NCI-H460 (cell line): ENCODE measurements at places on chromosomes 3 and 15. TPM values are rescaled to one million over a fixed set of nuclear protein-coding genes. Genes with fewer than 3 reads are reported as not detected.

CTXN2 gene
- not detected in 2 replicates for total RNA-seq

P3H2 gene
- total RNA-seq = 320 and 335 TPM in 2 replicates

ZNF502 gene
- total RNA-seq = not detected in 2 replicates

GASK1A gene
- not detected in 2 replicates for total RNA-seq

RASL12 gene
- total RNA-seq = 0.07 TPM in 1 of 2 replicates, not detected in the other

UBAP1L gene
- 0.75 and 1.1 TPM in 2 replicates for total RNA-seq

TF gene
- under 0.01 TPM in 1 of 2 replicates, not detected in the other for total RNA-seq

PPP4R2 gene
- 45.4 and 48.6 TPM in 2 replicates for total RNA-seq

CSPG5 gene
- 0.17 and 0.26 TPM in 2 replicates for total RNA-seq

SEMA4B gene
- 14.4 and 15.8 TPM in 2 replicates for total RNA-seq

NAA80 gene
- 7.2 and 7.6 TPM in 2 replicates for total RNA-seq

SEMA3B gene
- total RNA-seq = 4.9 and 6.1 TPM in 2 replicates

DNA sequence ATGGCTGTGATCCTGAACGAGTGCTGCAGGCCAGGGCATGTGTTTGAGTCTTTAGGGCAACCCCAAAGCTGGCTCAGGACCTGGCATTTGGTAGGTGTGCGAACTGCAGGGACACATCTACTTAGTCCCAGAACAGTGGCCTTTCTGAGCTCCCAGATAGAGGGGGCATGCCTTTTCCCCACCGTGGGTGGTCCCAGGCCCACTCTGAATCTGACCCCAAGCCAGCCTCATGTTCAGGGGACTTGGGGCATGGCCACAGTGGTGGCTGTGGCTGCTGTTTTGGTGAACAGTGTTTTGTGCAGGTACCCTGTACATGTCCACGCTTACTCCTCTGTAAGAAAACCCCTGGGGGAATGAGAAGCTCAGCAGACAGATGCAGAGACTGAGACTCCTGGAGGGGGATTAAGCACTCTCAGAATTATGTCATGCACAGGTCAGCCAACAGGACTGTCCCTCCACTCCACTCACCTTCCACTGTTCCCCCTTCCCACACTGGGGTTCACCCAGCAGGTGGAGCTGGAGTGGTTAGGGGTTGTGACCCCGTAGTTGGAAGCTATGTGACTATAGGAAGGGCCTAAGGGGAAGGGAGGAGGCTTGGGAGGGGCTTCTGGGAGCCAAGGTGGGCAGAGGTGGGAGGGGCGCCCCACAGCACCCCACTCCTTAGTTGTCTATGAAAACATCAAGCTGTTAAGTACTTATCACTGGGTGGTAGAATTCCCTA lies 16.4 kb downstream of the ESYT3 start:
- DNase-seq = no peak

GRCh38 chr15:32982001-32982400 lies 212.5 kb downstream of the FMN1 start:
- DNase-seq = no peak

- no peak for DNase-seq
Observed at GRCh38 chr3:190119461-190120268, 1.0 kb downstream of the P3H2 start.

DNA sequence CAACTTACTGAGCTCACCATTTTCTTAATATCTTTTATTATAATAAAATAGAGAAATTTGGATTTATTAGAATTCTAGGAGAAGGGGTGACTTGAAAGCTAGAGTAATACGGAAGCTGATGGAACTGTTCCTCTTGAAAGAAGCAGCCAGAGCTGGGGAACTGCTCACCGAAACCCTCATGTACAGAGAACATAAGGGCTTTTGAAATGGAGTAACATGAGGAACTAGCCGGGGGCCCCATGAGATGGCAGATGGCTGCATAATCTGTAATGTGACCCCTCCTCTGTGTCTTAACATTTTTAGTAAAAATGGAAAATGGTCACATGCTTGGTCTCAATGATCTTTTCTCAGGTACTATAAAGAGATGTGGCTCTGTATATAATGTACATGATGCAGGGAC lies 15.7 kb upstream of the DYNC1LI1 start:
- no peak for DNase-seq

GRCh38 chr15:43118829-43119228 lies 13.0 kb upstream of the UBR1 start:
- no peak for DNase-seq

DNA sequence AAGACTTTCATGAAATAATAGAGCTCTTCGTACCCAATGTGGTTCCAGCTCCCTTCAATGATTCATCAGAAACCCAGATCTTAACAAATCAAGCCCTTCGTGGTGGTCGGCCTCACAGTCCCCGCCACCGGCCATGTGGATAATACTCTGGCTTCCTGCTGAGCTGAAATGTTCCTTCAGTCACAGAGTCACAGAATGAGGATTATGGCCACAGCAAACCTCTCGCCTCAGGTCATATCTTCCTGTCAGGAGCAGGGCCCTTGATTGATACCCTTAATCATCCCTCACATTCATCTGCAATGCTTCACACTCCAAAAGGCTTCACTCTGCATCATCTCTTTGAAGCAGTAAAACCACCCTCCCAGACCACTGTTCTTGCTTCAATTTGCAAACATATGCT lies 452.6 kb downstream of the OCA2 start:
- no peak for DNase-seq

DNA sequence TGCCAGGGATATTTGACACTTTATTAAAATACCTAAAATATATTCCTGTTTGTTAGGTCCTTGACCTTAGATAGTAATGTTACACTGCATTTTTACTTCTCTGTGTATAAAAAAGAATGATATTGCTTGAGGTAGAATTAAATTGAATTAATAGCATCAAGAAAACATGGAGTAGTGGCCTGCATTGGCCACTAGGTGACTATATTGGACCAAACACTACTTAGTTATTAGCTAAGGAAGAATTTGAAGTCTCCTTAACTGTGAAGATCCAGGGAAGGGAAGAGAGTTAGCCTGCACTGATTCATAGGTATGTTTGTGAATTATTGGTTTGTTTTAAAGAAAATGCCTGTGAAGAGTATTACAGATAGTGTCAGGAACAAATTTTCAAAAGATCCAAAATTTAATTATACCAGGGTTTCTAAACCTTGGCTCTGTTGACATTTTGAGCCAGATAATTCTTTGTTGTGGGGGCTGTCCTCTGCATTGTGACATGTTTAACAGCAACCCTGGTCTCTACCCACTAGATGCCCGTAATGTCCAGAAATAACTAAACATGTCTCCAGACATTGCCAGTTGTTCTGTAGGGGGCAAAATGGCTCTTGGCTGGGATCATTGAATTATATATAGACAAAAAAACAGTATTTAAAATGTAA lies 103.6 kb upstream of the THSD4 start:
- DNase-seq = peak; percentile 37

- no peak for DNase-seq
Observed at GRCh38 chr3:134590766-134591165, 60.1 kb downstream of the KY start.

- no peak for DNase-seq
Observed at GRCh38 chr3:9280451-9281219, 31.2 kb upstream of the SRGAP3 start.

GRCh38 chr3:72810063-72810462 lies 38.2 kb downstream of the SHQ1 start:
- no peak for DNase-seq

GRCh38 chr15:77753281-77753873 lies 120.7 kb upstream of the LINGO1 start:
- DNase-seq = no peak

DNA sequence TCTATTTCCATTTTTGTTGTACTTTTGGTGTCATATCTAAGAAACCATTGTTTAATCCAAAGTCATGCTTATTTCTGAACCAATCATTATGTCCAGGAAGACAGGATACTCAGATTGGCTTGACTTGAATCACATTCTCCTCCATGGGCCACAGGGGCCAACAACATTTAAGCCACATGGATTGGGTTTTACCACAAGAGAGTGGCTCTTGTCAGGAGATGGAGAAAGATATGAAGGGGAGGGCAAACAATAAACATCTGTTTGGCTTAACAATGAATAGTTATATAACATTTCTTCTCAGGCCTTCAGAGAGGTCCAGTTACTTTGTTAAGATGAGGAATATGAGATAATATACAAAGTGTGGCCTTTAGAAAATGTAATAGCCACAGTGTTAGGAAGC lies 44.6 kb downstream of the GXYLT2 start:
- no peak for DNase-seq

GRCh38 chr15:74783072-74783807 lies 1.4 kb downstream of the CSK start:
- DNase-seq = no peak

DNA sequence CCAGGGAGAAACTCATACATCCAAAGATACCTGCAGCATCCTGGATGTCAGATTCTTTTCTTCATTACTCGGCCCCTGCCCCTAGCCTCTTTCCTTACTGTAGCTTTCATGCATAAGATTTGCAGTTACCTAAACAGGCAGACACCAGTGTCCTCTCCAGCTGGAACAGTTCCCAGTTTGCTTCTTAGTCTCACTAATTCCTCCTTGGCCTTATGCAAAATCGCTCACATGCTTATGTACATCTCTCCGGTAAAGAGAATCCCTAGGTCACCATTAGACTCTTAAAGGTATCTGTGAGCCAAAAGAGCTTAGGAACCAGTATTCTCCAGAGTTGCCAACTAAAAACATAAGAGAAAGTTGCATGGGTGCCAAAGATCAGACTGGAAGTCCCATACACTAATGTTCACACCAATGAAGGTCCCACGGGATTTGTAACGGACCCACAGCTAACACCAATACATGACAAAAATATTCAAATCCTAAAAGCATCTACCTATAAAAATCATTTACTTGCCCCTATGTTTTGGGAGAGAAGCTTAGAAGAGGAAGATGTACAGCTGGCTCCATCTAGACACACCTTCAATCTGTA lies 66.6 kb downstream of the CBLB start:
- DNase-seq = no peak

DNA sequence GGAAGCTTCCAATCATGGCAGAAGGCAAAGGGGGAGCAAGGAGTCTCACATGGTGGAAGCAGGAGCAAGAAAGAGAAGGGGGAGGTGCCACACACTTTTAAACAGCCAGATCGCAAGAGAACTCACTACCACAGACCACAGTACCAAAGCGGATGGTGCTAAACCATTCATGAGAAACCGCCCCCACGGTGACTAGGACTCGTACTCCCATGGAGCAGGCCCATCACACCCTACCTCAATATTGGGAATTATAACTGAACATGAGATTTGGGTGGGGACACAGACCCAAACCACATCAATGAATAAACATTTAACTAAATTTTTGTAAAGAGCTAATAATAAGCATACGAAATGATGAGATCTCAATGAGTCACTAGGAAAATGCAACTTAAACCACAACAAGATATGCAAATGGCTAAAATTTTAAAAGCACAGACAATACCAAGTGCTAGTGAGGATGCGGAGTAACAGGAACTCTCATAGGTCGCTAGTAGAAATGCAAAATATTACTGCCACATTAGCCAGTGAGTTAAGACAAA lies 10.0 kb downstream of the MRPS25 start:
- DNase-seq = no peak

GRCh38 chr3:63309768-63310167 lies 31.7 kb downstream of the SYNPR start:
- DNase-seq = no peak

DNA sequence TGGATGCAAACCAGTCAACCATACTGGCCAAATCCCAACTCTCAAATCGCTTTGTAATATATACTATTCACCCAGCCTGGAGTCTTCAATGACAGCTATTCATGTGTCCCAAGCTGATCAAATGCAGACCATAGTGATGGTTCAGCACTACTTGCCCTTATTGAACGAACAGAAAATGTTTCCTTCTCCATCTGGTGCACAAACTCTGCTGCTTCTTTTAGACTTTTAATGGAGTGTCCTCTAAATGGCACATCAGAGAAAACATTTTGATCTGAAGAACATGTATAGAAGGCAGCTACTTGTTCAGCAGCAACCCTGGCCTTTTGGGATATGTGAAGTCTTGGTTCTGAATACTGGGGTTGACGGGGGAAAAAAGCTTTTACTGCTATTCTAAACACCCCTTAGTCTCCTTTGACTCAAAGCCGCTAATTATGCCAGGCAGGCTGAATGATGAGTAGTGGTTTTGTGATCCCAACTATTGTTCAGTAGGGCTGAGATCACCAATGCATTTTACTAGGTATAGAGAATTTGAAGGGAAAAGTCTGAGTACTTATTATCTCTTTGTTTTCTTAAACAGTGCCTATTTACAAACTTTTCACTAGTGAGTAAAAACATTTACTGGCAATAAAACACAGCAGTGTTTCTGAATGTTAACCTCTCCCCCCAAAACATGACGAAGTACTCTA lies 781.2 kb downstream of the ROBO1 start:
- DNase-seq = no peak

- DNase-seq = no peak
Observed at GRCh38 chr3:185956244-185956643, 18.4 kb upstream of the TRA2B start.

DNA sequence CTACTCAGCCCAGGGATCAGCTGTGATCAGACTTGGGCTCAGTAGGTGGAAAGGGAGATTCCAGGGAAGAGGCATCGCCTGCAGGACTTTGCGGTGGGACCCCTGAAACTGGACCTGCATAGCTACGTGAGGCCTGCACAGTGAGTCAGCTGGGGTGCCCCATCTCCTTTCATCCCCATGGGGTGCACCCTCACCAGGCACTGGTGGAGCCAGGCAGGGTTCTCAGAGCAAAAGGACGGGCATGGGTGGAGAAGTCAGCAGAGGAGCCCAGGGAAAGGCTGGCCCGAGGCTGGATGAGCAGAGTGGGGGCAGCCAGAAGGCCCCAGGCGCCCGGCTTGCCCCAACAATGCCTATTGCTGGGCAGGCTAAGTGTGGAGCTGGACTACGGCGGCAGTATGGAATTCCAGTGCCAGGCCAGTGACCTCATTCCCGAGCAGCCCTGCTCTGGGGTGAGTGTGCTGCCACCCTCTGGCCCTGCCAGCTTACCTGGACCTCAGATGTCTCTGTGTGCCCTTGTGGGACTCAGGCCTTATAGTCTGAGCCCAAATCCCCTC lies 19.7 kb downstream of the ACAA1 start:
- no peak for DNase-seq

DNA sequence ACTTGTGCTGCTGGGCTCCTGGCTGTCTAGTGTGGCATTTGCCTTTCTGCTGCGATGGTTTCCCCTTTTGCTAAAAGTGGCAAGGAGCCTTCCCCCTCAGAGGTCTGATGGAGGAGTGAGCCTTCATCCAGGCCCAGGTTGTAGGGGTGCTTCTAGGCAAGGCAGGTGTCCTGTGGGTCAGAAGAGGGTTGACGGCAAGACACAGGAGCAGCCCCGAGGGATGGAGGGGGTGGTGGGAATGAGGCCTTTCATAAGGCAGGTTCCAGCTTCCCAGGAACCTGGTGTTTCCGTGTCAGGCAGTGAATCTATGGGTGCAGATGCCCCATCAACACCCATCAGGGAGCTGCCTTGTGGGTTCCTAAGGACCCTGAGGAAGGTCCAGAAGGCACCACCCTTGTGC lies 63.0 kb upstream of the TAMM41 start:
- no peak for DNase-seq

- DNase-seq = no peak
Observed at GRCh38 chr3:23629181-23629894, 176.4 kb upstream of the UBE2E1 start.
